ENCODE measurements at places on chromosomes 5 and 9.
A peak's percentile ranks its signal among the peaks of the same experiment; 100 is the strongest.

- DNase-seq = no peak
Measured at GRCh38 chr5:33336891-33337636, 103.7 kb upstream of the TARS1 start.

- DNase-seq = no peak
Measured at GRCh38 chr5:156407251-156407650, 80.3 kb downstream of the SGCD start.

DNA sequence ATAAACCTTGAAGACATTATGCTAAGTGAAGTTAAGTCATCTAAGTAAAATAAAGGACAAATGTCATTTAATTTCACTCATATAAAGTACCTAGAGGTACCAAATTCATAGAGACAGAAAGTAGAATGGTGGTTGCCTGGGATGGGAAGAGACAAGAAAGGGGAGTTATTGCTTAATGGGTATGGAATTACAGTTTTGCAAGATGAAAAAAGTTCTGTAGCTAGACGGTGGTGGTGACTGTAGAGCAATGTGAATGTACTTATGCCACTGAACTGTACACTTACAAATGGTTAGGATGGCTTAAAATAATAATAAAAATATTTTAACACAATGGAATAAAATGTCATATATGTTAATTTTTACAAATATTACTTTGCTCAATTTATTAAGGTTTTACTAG is 128.0 kb downstream of the MPDZ start:
- DNase-seq = no peak

DNA sequence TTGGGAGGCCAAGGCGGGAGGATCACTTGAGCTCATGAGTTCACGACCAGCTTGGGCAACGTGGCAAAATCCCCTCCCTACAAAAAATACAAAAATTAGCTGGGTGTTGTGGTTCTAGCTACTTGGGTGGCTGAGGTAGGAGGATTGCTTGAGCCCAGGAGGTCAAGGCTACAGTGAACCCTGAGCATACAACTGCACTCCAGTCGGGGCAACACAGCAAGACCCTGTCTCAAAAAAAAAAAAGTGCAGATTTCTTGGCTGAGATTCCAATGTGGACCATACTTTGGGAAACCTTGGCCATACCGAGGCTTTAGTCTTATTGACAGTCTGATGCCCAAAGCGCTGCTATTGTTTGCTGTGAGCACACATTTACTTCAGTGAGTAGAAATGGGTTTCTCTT is 113.6 kb upstream of the CLINT1 start:
- no peak for DNase-seq

- DNase-seq = no peak
Measured at GRCh38 chr5:147156012-147156411, 78.8 kb upstream of the STK32A start.

DNA sequence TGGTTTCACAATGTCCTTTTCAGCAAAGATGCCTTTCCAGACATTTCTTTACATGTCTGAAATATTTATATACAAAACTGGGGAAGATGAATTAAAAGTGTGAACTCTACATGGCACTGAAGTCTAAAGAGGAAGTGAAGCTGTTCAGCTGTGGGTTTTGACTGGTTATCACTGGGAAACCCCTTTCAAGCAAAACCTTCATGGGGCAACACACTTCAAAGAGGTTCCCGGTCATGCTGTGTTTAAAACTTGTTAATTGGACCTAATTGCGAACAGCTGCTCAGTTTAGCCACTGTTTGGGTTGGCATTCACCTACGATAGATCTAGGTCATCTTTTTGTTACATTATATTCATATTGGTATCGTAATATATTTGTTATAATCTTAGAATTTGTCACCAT is 20.0 kb upstream of the GDNF start:
- no peak for DNase-seq

- peak; percentile 29 for DNase-seq
Measured at GRCh38 chr9:129166623-129167557, 11.2 kb downstream of the IER5L start.

- DNase-seq = no peak
Measured at GRCh38 chr5:93431250-93431649, 149.8 kb downstream of the NR2F1-AS1 start.

- DNase-seq = no peak
Measured at GRCh38 chr9:79962836-79963235, 391.1 kb downstream of the TLE4 start.

- no peak for DNase-seq
Measured at GRCh38 chr9:71984831-71985281, 73.4 kb downstream of the C9orf85 start.

- no peak for DNase-seq
Measured at GRCh38 chr9:137943655-137944054, 66.1 kb downstream of the CACNA1B start.

- peak; percentile 40 for DNase-seq
Measured at GRCh38 chr9:109411798-109412352, 86.2 kb downstream of the PTPN3 start.

DNA sequence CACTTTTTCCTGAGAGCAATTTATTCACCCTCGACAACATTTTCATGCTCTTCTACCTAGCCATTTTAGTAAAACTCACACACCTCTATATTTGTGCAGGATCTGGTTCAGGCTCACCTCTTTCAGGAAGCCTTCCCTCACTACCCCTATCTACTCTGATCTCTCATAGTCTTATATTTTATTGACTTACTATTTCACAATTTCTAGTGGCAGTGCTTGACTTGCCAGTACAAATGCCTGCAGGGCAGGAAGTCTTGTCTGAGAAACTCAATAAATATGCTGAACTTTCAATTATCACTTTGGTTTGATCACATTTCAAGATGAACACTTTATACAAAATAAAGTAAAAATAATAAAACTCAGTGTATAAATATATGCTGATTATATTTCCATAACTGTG is 226.8 kb downstream of the CETN3 start:
- no peak for DNase-seq

DNA sequence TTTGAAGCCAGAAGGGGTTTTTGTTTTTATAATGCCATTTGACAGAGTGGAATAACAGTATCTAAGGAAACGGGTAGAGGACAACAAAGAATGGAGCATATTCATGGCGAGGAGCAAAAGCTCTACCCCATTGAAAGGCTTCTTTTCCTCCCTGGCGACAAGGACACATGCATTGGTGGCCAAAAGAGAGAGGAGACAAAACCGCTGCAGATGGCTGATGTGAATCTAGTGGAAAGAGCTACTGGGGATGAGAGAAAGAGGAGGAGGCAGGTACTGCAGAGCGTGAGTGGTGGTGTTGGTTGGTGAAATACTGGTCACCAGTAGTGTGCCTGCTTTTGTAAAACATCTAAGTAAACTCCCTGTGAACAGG is 491 bp downstream of the APC start:
- DNase-seq = peak; percentile 90

DNA sequence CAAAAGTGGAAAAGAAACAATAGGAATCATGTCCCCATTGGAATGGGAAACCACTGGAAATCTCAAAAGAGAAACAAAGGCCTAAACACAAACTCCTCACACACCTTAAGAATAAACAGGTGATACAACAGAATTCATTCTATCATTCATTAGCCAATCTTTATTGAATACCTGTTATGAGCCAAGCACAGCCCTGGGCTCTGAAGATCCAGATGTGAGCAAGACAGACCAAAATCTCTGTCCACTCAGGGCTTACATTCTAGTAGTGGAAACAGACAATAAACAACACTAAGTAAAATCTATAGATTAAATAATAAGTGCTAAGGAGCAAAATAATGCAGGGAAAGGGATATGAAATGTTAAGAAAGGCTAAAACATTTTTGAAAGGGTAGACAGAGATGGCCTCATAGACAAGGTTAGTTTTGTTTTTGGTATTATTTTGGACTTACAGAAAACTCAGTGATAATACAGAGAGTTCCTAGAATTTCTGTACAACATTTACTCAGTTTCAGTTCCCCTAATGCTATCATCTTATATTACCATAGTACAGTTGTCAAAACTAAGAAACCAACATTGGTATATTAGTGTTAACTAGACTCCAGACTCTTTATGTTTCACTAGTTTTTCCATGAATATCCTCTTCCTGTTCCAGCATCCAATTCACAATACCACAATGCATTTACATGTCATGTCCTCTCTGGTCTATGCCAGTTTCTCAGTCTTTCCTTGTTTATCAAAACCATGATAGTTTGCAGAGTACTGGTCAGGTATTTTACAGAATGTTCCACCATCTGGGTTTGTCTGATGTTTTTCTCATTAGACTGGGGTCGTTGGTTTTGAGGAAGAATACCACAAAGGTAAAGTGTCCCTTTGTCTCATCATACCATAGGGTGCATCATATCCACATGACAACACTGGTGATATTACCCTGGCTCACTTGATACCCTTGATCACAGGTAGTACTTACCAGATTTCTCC is 103.7 kb downstream of the SIL1 start:
- no peak for DNase-seq

- DNase-seq = peak; percentile 66
Measured at GRCh38 chr5:15687401-15687800, 187.4 kb downstream of the FBXL7 start.

- no peak for DNase-seq
Measured at GRCh38 chr9:78363221-78363620, 66.3 kb downstream of the PSAT1 start.

DNA sequence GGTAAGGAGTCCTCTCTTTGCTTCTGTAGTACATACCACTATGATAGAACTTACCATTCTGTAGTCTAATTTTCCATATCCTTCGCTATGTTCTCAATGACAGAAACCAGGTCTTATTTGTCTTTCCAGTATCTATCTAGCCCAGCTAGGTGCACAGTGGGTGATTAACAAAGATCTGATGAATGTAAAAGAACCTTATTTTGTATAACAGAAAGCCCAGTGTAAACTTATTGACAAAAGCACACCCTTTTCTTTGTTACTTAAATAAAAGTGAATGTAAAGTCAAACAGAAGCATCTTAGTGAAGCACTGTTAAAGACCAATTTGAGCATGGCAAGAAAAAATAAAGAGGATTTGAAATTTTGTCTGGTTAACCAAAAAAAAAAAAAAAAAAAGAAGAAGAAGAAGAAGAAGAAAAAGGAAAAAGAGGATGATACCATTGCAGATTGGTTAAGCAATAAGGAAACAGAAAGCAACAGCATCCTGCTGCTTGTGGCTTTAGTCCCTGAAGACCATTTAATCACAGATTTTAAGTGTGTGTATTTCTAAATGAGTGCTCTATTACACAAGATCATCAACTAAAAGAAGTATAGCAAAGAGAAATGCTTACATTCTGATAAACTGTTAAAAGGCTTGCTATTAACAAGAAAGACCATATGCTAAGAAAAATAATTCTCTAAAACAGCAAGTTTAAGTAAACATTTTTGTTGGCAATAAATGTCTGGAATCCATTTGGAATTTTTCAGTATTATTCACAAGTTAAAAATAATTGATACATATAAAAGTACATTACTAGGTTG is 21.2 kb downstream of the MEGF9 start:
- DNase-seq = peak; percentile 54

GRCh38 chr5:168879929-168880328 is 300.8 kb upstream of the PANK3 start:
- DNase-seq = peak; percentile 31

DNA sequence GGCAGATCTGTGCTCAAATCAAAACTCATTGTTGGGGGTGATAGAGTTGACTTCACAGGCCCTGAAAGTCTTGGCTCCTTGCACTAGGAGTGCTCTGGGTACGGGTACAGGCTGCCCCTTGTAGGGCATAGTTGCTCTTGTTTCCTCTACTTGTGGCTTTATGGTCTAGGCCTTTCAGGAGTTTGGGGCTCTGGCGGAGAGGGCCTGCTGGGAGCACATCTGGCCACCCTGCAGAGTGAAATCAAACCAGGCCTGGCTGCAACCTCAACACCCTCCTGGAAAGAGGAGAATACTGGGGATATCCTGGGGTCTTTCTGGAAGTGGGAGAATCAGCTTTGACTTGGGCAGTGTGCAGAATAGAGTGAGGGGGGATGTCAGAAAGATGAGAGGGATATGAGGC is 1.5 kb downstream of the TGFBI start:
- no peak for DNase-seq

GRCh38 chr9:6512085-6512657 is 99.2 kb downstream of the UHRF2 start:
- DNase-seq = no peak

- no peak for DNase-seq
Measured at GRCh38 chr5:73135429-73136054, 15.2 kb downstream of the TMEM171 start.

DNA sequence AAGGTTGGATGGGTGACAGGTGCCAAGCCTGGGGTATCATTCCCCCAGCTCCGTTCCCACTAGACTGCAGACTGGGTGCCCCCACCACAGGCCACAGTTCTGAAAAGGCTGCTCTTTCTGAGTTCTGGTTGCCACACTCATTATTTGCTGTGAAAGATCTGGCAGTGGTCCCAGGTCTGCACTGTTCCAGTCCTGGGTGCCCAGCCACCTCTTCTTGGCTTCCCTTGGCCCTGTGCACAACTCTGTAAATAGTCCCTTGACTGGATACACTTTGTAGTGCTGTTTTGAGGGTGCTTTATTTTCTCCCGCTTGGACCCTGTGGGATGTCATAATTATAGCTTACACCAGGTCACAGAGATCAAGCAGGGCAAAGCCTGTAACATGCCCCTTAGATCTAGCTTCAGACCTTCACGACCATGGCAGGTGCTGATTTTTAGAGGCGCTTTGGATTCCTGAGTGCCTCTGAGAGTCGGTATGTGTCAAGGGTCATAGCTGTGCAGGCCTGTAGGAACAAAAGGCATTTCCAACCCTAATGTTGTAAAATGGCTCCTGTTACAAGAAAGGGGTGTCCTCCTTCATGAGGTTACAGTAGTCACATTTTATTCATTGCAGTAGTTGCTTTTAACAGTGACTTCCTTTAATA is 344.9 kb downstream of the ICE1 start:
- peak; percentile 5 for DNase-seq

- DNase-seq = no peak
Measured at GRCh38 chr9:8822667-8823025, 1023.1 kb upstream of the DMAC1 start.

- DNase-seq = no peak
Measured at GRCh38 chr9:131098391-131099101, 2.2 kb downstream of the AIF1L start.

DNA sequence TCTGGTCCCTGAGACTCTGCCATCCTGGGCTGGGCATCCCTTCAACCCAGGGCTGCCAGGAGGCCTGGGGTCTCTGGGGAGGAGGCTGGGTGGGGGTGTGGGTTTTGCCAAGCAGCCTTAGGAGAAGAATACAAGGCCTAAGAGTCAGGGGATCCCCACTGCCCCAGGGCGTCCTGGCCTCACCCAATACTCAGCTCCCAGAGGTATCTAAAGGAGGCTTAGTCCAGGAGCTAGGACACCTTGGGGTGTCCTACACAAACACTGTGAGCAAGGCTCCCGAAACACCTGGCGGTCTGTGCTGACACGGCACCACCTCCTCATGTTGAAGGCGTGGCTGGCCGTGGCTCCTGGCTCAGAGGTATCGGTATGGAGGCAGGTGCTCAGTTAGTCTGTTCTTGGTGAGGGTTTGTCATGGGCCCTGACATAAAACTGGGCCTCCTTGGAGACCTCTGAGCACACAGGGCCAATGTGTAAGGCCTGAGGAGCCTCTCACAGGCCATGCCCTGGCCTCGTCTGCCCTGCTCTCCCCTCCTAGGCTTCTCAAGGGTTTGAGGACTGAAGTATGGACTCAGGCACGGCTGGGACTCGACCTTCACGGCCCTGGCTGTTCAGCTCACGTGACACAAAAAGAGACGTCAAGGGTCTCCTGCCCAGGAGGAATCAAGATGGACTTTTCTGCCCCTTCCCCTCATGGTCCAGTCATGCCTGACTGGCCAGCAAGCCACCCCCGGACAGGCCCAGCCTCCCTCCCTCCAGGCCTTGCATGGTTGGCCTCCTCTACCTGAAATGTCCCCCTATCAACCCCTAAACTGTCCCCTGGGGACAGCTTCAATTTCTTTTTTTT is 277.3 kb downstream of the FSTL4 start:
- no peak for DNase-seq

All from pons (tissue), 1 donor.